Stimulated activated CD4-positive, alpha-beta T cell treated with anti-CD3 and anti-CD28 coated beads, Interleukin-1b, Interleukin-23, amount 100 ng/mL, for 24 hours (primary cell): ENCODE measurements at places on chromosomes 4 and X.

DNA sequence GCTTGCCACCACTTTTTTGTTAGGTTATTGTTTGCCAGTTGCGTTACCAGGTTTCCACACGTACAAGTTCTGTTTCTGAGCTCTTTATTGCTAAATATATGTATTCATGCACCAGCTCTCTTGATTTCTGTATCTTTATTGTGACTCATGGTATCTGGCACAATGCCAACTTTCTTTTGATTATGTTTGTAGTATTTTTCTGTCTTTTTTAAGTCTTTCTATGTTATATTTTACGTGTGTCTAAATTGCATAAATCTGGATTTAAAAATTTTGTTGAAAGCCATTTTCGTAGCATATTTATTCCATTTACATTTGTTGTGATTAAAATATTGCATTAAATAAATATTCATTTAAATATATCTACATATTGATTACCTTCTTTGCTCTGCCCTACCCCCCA is 73.8 kb downstream of the KDM6A start:
- no peak for DNase-seq

DNA sequence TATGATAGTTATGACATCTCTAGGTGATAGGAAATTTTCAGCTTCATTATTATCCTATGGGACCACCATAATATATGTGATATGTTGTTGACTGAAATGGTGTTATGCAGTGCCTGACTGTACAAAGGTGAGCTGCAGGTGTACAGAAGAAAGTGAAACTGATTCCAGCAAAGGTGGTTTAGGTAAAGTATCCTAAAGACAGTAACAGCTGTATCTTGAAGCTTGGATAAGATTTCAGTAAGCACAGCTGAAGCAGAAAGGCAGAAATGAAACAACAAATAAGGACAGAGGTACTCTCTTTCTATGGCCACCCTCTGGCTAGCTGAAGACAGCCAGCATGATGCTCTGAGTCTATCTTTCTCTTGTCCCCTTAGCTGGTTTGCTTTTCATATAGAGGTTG is 30.0 kb upstream of the PGK1 start:
- DNase-seq: no peak

GRCh38 chrX:133350751-133351150 is 64.5 kb downstream of the GPC4 start:
- no peak for DNase-seq

GRCh38 chr4:81030981-81031791 is 678 bp downstream of the BMP3 start:
- no peak for DNase-seq

GRCh38 chr4:88756149-88756548 is 58.5 kb upstream of the NAP1L5 start:
- no peak for DNase-seq

DNA sequence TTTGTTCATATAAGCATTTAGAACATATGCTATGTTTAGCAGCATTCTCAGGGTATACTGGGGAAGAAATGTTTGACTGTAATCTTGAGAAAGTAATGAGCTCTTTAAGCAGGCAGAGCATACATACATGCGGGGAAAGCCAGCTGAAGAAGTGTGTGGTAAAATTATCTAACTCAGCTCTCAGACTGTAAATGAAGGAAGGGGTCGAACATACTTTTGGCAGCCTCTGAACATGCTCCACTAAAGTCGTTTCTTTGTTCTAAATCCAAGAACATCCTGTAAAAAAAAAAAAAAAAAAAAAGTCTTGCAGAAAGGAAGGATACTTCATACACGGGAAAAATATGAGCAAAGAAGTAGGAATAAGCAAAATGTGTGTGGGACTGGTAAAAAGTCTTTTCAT is 224.8 kb downstream of the GRID2 start:
- no peak for DNase-seq

- no peak for DNase-seq
Measured at GRCh38 chrX:70292788-70293187, 2.9 kb downstream of the KIF4A start.

DNA sequence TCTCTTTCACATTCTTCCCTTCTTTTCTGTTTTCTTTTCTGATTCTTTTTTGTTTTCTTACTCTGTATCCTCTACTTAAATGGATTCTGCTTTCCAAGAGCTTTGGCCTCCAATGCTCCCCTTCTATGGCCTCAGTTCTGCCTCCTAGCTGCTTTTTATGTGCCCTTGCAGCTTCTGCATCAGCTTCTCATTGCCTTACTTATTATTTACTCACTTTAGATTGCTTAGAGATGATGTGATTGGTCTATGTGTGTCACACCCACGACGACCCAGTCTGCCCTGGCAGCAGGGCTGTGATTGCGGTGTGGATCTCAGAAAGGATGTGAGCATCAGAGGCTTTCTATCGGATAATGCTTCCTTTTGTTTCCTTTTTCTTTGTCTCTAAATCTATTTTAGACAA is 71.8 kb upstream of the SMARCA5 start:
- DNase-seq: no peak

DNA sequence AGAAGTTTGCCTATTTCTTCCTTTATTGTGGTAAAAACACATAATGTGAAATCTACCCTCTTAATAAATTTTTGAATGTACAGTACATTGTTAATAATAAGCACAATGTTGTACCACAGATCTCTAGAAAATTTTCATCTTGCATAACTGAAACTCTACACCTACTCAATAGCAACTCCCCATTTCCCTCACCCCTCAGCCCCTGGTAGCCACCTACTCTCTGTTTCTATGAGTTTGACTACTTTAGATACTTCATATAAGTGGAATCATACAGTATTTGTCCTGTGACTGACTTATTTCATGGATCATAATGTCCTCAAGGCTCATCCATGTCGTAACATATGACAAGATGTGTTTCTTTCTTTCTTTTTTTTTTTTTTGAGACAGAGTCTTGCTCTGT is 446.4 kb downstream of the RPA4 start:
- DNase-seq: no peak

DNA sequence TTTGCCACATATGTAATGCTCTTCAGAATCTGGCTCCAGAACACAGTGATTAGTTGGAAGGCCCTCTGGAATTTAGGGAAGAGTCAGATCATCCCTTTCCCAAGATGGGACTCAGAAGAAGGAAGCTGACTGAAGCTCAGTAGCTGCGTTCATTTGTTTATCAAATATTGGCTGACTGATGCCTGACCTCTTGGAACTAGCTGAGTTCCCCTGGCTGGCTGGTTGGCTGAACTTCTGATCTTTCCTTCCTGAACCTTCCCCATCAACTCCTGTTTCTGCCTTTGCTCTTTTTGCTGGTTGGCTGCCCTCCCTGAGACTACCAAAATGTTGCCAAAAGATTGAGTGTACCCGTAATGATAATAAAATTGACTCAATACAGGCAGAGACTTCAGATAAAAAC is 866.5 kb upstream of the INTU start:
- no peak for DNase-seq

DNA sequence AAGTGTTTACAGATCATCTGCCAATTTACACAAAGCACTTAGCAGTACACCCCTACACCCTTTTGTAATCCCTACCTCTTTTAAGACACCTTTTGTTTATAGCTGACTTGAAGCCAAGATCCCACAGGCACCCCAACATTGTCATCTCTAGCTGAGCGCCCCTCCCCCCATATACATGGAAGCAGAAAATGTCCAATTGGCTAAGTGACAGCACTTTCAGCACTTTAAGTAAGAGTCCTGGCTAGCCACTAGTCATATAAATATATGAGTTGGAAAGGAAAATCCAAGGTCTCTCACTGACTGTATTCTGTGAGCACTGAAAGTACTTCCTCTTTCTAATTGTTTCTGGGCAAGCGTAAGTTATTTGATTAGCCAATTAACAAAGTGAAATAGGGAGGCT is 108.2 kb downstream of the NSUN7 start:
- DNase-seq: no peak

DNA sequence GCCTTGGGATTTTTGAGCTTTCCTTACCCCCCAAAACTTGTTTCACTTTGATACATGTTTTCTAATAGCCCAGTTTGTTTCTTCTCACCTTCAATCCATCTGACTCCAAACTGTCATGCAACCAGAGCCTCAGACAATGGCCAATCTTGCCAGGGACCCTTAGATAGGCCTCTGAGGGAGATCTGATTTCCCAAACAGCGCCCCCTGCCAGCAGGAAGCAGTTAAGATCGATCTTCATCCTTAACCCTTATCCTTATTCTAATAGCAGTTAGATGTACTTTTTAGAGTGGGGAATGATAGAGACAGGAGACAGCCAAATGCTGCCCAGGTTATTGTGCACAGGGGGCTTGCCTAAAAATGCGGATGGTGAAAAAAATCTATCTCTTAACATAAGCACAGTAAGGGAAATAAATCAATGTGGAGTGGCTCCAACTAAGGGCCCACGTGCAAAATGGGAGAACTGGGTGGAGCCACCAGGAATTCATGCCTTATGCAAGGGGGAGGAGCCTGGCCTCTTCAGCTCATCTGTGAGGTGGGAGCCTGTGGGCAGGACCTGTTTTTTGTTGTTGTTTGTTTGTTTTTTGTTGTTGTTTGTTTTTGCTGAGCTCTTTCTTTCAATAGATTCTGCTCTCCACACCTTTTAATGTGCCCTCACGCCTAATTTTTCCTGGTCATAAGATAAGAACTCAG is 833.6 kb upstream of the AGA start:
- no peak for DNase-seq

GRCh38 chr4:174553828-174554227 is 31.5 kb upstream of the HPGD start:
- DNase-seq: no peak

DNA sequence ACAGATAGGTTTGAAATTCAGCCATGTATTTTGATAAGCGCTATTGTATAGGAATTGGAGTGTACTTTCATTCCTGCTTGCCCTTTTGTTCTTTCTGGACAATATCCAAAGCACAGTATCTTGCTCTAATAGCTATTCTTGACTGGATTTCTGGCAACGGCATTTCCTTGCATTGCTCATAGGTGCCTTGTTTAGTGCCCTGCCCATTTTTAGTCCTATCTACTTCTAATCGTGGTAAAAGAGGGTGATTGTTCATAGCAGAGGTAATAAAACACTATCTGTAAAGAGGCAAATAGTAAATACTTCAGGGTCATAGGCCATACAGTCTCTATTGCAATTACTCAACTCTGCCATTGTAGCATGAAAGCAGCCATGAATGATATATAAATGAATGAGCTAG is 155.9 kb downstream of the IL1RAPL2 start:
- no peak for DNase-seq

GRCh38 chr4:173218411-173219125 is 50.0 kb downstream of the GALNT7 start:
- no peak for DNase-seq

DNA sequence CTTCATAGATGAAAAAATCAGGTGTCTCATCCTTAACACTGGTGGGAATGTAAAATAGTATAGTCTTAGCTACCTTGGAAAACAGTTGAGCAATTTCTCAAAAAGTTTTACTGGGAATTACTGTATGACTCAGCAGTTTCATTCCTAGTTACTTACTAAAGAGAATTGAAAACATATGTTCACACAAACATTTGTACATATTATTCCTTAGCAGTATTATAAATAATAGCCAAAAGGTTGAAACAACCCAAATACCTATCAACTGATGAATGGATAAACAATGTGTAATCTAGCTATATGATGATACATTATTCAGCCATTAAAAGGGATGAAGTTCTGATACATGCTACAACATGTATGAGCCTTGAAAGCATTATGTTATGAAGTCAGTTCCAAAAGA is 41.7 kb downstream of the RBM46 start:
- no peak for DNase-seq

- DNase-seq: no peak
Measured at GRCh38 chr4:2142630-2143427, 83.7 kb downstream of the NAT8L start.

- DNase-seq: no peak
Measured at GRCh38 chrX:35374116-35374515, 424.0 kb upstream of the MAGEB16 start.

- peak; percentile 70 for DNase-seq
Measured at GRCh38 chr4:44448521-44449461, at the start of gene KCTD8. Gene KCTD8 (minus strand): TSS chr4:44448809.

GRCh38 chrX:87409113-87409841 is 108.3 kb upstream of the KLHL4 start:
- DNase-seq: no peak

DNA sequence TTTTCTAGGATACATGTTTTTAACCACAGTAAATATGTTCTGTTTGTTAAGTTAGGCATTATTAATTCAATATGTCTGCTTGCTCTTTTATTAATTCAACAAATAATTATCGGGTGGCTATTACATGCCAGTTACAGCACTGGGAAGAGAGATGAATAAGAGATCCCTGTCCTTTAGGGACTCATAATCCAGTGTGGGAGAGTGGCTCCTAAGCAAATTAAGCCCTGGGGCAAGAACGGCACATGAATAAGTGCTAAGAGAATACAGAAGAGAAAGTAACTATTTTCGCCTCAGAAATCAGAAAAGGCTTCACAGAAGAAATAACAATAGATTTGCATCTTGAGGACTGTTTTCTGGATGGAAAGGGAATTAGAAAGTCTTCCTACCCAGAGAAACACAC is 236.7 kb downstream of the NR3C2 start:
- DNase-seq: no peak

- DNase-seq: no peak
Measured at GRCh38 chr4:109395694-109396093, 37.9 kb upstream of the SEC24B start.
